ENCODE measurements at places on chromosomes 12 and 14. TPM values are rescaled to one million over a fixed set of nuclear protein-coding genes. Genes with fewer than 3 reads are reported as not detected.

SERPINA3 gene
- total RNA-seq = 0.99 TPM

PCED1B gene
- 0.82 TPM for total RNA-seq

KLRD1 gene
- 0.82 TPM for total RNA-seq

DPPA3 gene
- total RNA-seq = not detected

RNASE3 gene
- total RNA-seq = not detected

ATXN3 gene
- 92.9 TPM for total RNA-seq

PLEKHH1 gene
- total RNA-seq = 25.3 TPM

SOX5 gene
- 72.7 TPM for total RNA-seq

APOF gene
- total RNA-seq = not detected

OTOGL gene
- 0.60 TPM for total RNA-seq

WASHC3 gene
- 45.9 TPM for total RNA-seq

P2RX7 gene
- total RNA-seq = 4.0 TPM

All from camera-type eye (tissue), 1 donor.